ENCODE measurements at places on chromosomes 7 and 10.

- peak; percentile 65 for DNase-seq
Measured at GRCh38 chr7:19713676-19714075, 4.8 kb upstream of the POLR1F start.

- DNase-seq, result peak; percentile 43
Measured at GRCh38 chr7:105015390-105015965, 1.5 kb downstream of the KMT2E start.

- no peak for DNase-seq
Measured at GRCh38 chr7:149772956-149773434, 393 bp downstream of the ZNF467 start.

GRCh38 chr7:114989531-114989930 is 67.6 kb downstream of the MDFIC start:
- DNase-seq, result no peak

- DNase-seq, result peak; percentile 72
Measured at GRCh38 chr10:119315128-119316001, 108.0 kb downstream of the GRK5 start.

DNA sequence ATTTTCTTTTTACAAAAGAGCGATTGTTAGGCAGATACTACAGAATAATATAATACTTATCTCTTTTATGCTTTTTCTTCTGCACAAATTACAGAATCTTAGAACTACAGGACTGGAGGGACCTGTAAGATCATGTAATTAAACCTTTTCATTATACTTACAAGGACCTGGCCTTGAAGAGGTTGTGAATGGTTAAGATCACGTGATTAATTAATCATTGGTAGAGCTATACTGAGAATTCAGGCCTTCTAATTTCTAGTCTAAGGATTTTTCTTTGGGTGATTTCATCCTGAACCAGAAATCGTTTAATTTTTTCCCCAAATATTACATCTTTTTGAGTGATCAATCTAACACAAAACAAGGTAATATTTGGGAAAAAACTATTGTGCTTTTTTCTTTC is 163.8 kb upstream of the SLC26A5 start:
- no peak for DNase-seq

DNA sequence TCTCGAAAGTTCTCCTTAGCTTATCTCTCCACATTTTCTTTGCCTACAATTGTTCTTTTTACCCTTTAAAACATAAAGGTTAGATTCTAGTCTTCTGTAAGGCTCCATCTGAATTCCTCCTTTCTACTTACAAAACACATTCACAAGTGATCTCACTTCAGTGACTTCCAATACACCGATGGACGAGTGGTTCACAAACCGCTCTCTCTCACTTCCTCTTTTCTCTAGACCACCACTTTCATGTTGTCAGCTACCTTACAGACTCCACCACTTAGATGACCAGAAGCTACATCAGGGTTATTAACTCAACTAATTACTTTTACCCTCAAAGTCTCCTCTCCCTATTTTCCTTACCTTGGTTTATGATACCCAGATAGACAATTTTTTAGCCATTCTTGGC is 11.8 kb downstream of the MET start:
- no peak for DNase-seq

- DNase-seq, result no peak
Measured at GRCh38 chr10:32061440-32061839, 5.2 kb upstream of the KIF5B start.

DNA sequence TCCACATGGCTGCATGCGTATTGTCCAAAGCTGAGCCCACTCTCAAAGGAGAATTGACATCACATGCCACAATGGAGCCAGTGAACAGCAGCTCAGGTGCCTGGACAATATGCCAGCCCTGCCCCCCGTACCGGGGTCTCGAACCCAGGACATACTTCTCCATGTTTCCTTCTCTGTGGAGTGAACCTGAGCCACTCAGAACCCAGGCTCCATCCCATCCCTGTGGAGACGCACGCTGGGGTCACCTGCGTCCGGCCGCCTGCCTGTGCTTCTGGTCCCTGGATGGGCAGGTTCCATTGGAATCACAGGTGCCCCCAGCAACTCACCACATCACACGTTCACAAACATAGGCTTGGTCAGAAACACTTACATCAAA is 229.8 kb downstream of the DNAJB6 start:
- DNase-seq, result no peak

- no peak for DNase-seq
Measured at GRCh38 chr10:92894081-92894655, 45.8 kb downstream of the EXOC6 start.

DNA sequence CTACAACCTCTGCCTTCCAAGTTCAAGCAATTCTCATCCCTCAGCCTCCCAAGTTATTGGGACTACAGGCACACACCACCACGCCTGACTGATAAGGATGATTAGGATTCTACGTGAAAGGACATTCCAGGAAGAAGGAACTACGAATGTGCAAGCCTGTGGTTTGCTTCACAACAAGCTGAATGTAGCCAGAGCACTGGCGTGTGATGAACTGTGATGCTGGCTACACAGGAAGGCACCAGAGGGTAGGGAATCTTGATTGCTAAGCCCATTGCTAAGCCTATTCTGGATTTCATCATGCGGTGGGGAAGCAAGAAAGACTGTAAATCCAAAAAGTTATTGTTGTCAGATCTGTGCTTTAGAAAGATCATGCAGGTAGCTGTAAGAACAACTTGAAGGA is 72.3 kb upstream of the SRRM3 start:
- DNase-seq, result no peak

DNA sequence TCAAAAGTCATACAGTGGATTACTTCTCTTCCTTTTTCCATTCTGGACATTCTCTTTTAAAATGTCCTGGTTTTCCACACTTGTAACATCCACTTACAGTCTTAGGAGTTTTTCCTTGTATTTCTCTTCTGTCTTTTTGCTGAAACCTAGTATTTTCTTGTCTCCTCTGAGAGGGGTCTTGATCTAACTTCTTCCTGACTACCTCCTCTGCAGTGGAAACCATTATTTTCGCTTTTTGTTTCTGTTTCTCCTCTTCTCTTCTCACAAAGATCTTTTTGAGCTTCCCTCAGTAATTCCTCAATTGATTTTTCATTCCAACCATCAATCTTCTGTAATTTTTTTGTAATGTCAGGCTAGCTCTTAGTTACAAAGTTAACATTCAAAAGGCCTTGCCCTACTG is 23.7 kb upstream of the ELOVL3 start:
- DNase-seq, result no peak

DNA sequence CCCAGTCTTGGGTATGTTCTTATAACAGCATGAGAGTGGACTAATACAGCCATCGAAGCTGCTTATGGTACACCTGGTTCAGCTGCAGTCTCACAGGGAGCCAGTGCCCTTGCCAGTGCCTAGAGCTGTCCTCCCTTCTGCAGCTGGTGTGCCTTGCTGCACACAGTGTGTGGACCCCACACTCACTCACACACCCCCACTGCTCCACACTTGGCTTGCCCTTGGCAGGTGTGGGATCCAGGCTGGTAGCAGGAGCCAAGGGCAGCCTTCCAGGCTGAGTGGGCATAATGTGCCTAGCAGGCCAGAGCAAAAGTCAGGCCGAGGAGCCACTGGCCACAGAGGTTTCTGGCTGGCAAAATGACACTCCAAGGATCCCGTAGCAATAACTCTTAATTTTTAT is 217.3 kb downstream of the GPR158 start:
- DNase-seq, result no peak

- no peak for DNase-seq
Measured at GRCh38 chr7:17583786-17584185, 285.3 kb downstream of the AHR start.

GRCh38 chr7:78194611-78195010 is 396.0 kb downstream of the PHTF2 start:
- DNase-seq, result no peak

- no peak for DNase-seq
Measured at GRCh38 chr7:625376-625971, 101.0 kb upstream of the DNAAF5 start.

- no peak for DNase-seq
Measured at GRCh38 chr10:22043327-22043633, 39.8 kb upstream of the DNAJC1 start.
